Cardiac fibroblast (primary cell): ENCODE measurements at places on chromosomes 2 and 18.

GRCh38 chr2:61658841-61659780 lies 121.0 kb upstream of the XPO1 start:
- DNase-seq, result peak; percentile 72

- DNase-seq, result peak; percentile 42
Measured at GRCh38 chr18:9617006-9617542, 2.7 kb upstream of the PPP4R1 start.

GRCh38 chr2:129491308-129491707 lies 488.2 kb upstream of the RAB6C start:
- DNase-seq, result no peak

- DNase-seq, result no peak
Measured at GRCh38 chr18:47748093-47748796, 182.2 kb downstream of the SMAD2 start.

DNA sequence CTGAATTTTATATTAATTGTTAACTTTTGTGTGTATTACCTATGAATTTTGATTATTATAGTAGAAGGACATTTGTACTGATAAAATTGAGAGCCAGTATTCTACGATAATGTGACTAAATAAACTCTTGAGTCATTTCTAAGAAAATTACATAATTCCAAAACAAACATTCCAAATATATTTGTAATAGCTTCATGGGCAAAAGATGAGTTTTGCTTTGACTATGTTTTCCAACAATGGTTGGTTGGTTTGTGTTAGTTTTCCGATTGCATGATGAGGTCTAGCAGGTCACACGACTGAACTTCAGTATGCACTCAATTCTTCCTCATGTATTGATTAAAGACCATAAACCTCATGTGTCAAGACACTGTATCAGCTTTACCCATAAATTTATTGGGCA lies 71.7 kb upstream of the WDR75 start:
- peak; percentile 92 for DNase-seq

- DNase-seq, result peak; percentile 22
Measured at GRCh38 chr2:96427917-96428316, 77.2 kb downstream of the NEURL3 start.

- DNase-seq, result no peak
Measured at GRCh38 chr2:1595274-1595673, 149.0 kb downstream of the PXDN start.

- DNase-seq, result no peak
Measured at GRCh38 chr2:109690822-109691541, 76.8 kb downstream of the SOWAHC start.

- peak; percentile 97 for DNase-seq
Measured at GRCh38 chr2:238864207-238865014, 16.5 kb downstream of the TWIST2 start.

DNA sequence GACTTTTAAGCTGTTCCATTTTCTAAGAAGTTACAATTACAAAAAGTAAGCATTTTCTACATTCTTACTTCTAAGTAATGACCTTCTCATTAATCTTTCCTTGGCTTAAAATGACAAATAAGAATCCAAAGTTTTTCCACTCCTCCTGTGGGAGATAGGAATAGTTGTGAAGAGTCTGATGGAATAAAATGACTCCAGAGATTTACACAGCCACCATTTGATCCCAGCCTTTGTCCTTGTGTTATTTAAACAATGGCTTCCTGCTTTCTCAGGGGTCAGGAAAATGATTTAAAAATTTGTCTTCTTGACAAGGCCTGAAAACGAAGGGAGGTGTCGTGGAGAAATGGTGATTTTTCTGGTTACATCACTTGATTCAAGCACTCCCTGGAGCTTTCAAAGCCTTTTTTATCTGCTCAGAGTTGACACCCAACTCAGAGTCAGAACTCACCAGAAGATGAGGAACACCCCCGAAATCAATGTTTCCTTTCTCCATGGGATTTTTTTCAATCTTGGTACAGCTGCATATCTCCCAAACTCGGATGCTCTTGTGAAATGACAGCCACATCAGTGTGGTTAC lies 106.5 kb downstream of the GALNT3 start:
- no peak for DNase-seq

- DNase-seq, result peak; percentile 50
Measured at GRCh38 chr18:29191263-29191662, 1014.3 kb upstream of the CDH2 start.

GRCh38 chr2:230827774-230828271 lies 36.9 kb upstream of the ITM2C start:
- no peak for DNase-seq

DNA sequence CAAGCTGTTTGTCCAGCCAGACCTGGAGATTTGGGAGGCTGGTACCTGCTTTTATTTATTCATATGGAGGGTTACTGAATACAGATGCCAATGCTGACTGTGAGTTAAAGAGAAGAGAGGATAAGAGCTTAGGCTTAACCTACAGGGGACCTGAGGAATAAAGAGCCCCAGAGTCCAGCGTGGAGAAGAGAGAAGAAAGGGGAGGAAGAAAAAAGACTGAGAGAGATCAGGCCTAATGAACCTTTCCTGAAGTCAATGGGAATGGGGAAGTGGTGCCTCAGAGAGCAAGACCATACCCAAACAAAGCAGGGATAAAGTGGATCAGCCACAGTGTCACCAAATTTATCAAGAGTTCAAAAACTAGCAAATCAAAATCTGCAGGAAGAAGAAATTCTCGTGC lies 348.6 kb upstream of the KCNH7 start:
- no peak for DNase-seq

DNA sequence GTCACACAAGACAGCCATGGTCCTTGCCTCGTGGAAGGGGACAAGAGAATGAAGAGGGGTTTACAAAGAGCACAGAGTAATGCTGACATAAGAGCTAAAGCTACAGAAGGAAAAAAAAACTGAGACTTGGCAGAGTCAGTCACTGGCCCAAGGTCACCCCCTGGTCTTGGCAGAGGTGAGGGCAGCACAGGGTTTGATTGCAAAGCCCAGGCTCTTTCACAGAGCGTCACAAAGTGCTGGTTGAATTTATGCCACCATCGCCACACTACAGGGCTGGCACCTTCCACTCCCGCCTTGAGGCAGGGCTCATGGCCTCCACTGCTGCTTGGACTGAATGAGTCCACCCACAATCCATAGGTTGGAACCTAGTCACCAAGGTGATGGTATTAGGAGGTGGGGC lies 190.2 kb downstream of the INHBB start:
- no peak for DNase-seq

GRCh38 chr2:241814643-241815476 lies 5.9 kb downstream of the NEU4 start:
- no peak for DNase-seq

- peak; percentile 56 for DNase-seq
Measured at GRCh38 chr2:143901185-143901842, 618.6 kb downstream of the ZEB2 start.

GRCh38 chr18:9132628-9133027 lies 4.0 kb upstream of the ANKRD12 start:
- DNase-seq, result no peak

DNA sequence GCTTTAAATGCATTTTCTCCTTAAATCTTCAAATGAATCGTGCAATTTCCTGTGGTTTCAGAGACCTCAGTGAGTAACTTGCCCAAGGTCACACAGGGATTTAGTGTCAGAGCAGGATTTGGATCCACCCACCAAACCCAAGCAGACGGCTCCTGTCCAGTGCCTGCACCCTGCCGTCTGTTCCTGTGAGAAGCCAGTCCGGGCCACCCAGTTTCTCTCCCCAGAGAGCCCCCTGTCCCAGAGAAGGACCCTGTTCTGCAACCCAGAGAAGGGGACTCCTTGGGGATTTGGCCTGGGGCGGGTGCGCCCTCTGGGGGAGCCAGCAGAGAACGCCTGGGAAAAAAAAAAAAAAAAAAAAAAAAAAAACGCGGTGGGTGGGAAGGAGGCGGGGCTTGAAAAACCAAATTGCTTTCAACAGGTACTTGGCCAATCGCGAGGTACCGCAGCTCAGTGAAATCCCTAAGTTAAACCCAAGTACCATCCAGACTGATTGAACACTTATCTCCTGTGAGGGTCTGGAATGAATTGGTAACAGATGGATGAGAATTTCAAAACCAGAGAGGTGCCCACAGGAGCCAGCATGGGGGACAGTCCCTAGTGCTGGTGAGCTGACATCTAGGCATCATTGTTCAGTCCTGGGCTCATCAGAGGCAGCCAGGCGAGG lies 30.9 kb upstream of the REEP1 start:
- peak; percentile 40 for DNase-seq

- peak; percentile 98 for DNase-seq
Measured at GRCh38 chr2:142874293-142874814, 3.1 kb upstream of the KYNU start.

GRCh38 chr2:201656102-201656501 lies 12.8 kb upstream of the TMEM237 start:
- DNase-seq, result no peak

DNA sequence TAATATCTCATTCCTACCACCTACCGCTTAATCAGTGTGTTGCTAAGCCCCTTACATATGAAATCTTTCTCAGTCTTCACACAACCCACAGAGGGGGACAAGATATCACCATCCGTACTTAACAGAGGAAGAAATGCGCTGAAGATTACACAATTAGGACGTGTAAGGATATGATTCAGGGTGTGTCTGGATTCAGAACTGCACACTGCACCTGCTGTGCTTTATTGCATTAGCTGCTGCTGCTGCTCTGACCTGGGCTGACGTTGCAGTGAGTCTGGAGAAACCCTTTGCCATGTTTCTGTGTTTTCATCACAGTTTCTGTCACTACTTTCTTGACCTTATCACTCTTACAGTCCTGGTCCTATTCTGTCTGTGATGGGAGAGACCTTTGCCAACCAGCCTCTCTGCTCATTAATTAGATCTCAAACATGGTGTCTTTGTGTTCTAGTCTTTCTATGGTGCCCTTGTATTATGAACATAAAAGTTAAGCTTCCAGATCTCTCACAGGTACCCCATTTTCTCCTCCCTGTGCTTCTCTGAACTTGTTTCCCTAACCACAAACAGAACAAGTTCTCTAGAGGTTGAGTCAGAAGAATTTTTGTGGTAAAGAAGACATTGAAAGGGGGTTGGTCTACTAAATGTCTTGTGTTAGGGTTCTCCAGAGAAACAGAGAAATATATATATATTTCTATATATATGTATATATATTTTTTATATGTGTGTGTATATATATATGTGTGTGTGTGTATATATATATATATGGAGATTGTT lies 92.9 kb upstream of the CYP1B1 start:
- peak; percentile 64 for DNase-seq

DNA sequence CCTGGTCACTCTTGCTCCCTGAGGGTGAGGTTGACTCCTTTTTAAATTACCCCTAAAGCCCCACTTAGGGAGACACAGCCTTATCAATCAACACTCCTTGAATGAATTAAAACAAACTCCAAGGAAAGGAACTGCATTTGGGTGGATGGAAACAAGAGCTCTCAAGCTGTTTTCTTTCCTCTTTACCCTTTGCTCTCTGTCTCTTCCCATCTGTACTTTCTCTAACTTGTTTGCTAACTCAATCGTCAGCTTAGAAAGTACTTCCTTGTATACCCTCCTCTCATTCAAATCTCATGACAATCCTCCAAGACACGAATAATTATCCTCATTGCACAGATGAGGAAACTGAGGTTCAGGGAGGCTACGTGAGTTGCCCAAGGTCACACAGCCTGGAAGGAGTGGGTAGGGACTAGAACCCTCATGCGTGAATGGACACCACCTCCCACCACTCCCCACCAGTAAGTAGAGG lies 32.7 kb downstream of the ZFP36L2 start:
- DNase-seq, result no peak

- no peak for DNase-seq
Measured at GRCh38 chr2:68423966-68424650, 43.0 kb downstream of the FBXO48 start.

DNA sequence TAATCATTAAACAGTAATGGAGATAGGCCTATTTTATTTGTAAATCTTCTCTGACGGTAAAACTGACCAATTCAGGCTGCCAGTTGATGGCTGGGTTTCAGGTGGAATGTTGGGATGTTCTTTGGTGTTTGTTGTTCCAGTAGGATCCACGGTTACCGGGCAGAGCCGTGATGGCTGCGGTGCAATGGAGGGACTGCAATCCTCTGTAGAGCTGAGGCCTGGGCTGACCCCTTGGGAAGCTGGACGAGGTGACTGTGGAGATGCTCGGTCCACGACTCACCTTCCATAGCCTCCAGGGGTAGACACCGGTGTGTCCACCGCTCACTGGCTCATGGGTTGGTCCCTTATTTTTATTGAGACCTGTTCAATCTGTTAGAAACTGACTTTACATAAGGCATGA lies 42.5 kb downstream of the ZNF519 start:
- no peak for DNase-seq

DNA sequence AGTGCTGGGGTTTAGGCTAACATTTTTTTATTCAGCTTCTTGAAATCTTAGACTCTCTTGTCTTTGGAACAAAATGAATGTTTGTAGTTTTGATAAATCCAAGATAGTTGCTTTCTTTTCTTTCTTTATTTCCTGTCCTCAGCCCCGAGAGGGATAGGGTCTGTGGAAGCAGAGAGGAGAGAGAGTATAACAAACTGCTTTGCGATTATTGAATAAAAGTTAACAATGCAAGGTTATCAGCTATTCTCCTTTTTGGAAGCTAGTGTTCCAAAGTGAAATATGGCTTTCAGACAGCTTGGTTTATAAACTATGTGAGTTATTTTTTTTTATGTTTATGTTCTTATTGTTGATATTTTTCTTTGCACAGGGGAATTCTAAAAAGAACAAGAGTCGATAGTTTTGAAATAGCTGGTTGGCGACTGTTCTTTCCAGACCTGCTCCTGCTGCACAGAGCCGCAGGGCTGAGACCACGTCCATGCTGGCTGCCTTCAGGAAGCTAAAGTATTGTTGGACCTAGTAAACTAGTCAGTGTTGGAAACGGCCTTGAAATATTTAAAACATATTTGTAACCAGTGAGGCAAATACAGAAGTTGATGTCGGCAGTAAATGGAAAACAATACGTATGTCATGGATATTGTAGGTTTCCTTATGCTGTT lies 15.5 kb upstream of the STON1 start:
- peak; percentile 49 for DNase-seq

DNA sequence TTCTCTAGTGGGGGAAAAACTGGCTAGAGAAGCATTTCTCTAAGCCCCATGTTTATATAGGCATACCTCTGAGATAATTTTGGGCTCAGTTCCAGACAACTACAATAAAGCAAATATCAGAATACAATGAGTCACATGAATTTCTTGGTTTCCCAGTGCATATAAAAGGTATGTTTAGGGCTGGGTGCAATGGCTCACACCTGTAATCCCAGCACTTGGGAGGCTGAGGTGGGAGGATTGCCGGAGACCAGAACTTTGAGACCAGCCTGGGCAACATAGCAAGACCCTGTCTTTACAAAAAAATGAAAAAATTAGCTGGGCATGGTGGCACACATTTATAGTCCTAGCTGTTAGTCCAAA lies 22.2 kb downstream of the TSN start:
- DNase-seq, result peak; percentile 55

GRCh38 chr18:40553029-40553428 lies 1402.0 kb upstream of the PIK3C3 start:
- no peak for DNase-seq

GRCh38 chr2:177396703-177397460 lies 4.3 kb downstream of the AGPS start:
- peak; percentile 66 for DNase-seq

DNA sequence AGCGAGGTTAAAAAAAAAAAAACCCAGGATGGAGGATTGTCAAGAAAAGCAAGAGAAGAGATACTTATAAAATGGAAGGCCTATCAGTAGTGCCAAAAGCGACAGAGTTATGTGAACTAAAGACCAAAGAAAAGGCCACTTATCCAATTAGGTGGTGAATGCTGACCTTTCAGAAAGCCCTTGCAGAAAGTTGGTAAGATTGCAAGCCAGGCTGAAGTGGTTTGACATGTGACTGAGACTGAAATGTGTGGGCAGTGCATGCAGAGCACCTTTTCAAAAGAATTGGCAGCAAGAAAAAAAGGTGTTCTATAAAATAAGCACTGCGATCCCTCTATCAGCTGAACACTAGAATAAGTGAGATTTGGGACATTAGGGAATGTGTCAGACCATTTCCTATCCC lies 379.4 kb upstream of the FAM98A start:
- no peak for DNase-seq
